ENCODE measurements at places on chromosomes 13 and 19. TPM values are rescaled to one million over a fixed set of nuclear protein-coding genes. Genes with fewer than 3 reads are reported as not detected.

BLVRB gene
- 24.4 TPM for total RNA-seq

PALM gene
- total RNA-seq: 13.9 TPM

CDX2 gene
- not detected for total RNA-seq

ACP7 gene
- total RNA-seq: 0.22 TPM

SELENOV gene
- 6.2 TPM for total RNA-seq

KLK3 gene
- total RNA-seq: not detected

ITGBL1 gene
- not detected for total RNA-seq

ARL11 gene
- total RNA-seq: 0.12 TPM

DNAAF3 gene
- 12.0 TPM for total RNA-seq

ZNF433 gene
- 8.2 TPM for total RNA-seq

HRC gene
- total RNA-seq: not detected

SMIM7 gene
- 65.3 TPM for total RNA-seq

TUBA3C gene
- total RNA-seq: not detected

KLHL1 gene
- total RNA-seq: not detected

GRCh38 chr19:45069056-45069455, 7.2 kb downstream of the ZNF296 start:
- peak; percentile 33 for DNase-seq
- H3K4me1 ChIP-seq: no peaks in the 10 kb centered on the region
- H3K27me3 ChIP-seq: no peaks in the 10 kb centered on the region

- no peaks in the 10 kb centered on the region for H3K27me3 ChIP-seq
- no peak overlapping the region for H3K27ac ChIP-seq
- H3K4me3 ChIP-seq: no peak overlapping the region
- no peaks in the 10 kb centered on the region for H3K4me1 ChIP-seq
- no peaks in the 10 kb centered on the region for H3K36me3 ChIP-seq
Observed at GRCh38 chr19:31448221-31448657, 99.0 kb upstream of the TSHZ3 start.

- no peaks in the 10 kb centered on the region for H3K27me3 ChIP-seq
- no peaks in the 10 kb centered on the region for H3K4me1 ChIP-seq
- DNase-seq: no peak
- no peak overlapping the region for H3K27ac ChIP-seq
- no peaks in the 10 kb centered on the region for H3K36me3 ChIP-seq
- no peak overlapping the region for H3K4me3 ChIP-seq
Observed at GRCh38 chr13:52187029-52187423, 27.6 kb upstream of the NEK3 start.

DNA sequence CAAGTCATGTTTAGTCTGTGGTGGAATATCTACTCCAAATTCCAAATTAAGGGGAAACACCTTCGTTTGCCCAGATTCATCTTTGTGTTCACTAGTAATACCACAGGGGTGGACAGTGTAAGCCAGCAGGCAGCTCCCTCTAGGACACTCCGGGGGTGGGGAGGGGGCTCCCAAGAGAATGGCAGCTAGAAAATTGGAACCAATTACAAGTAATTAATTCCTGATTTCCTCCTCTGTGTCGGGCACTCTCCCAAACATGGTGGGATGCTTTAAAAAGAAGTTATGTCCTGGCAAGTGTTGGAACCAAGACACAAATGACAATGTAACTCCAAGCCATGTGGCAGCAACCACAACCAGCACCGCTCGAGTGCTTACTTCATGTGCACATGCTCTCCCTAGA, 5.9 kb downstream of the COL4A1 start:
- no peaks in the 10 kb centered on the region for H3K36me3 ChIP-seq
- H3K4me1 ChIP-seq: peaks cover 36% of the 10 kb centered on the region
- no peak overlapping the region for H3K4me3 ChIP-seq
- DNase-seq: no peak
- no peaks in the 10 kb centered on the region for H3K27me3 ChIP-seq

DNA sequence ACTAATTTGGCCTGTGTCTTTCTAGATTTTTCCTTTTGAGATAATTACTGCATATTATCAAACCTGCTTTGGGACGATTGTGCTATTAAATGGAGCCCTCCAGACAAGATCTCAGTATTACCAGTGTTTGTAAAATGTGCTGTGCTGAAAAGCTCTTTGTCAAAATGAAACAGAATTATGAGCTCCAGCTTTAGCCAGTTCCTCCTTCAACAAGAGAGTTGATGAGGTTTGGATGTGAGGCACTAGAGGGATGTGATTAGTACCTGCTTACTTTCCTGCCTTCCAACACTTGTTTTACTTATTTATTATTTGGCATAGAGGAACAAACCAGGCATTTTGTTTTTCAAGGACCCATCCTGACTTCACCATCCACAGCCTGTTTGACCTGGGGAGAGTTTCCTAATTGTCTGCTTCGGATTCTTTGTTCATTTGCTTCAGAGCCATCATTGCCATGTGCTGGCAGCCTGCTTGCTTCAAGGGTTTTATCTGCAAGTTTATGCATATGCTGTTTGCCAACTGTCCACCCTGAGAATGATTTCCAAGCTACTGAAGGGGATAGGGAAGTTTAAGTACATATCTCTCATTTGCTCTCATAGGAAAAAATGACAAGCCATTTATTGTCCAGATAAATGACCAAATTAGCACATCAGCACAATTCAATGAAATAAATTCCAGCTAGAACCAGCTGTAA, 32.9 kb upstream of the CPB2 start:
- H3K4me3 ChIP-seq: no peak overlapping the region
- H3K36me3 ChIP-seq: no peaks in the 10 kb centered on the region
- H3K27ac ChIP-seq: no peak overlapping the region
- no peaks in the 10 kb centered on the region for H3K27me3 ChIP-seq
- H3K4me1 ChIP-seq: peaks cover 3% of the 10 kb centered on the region

DNA sequence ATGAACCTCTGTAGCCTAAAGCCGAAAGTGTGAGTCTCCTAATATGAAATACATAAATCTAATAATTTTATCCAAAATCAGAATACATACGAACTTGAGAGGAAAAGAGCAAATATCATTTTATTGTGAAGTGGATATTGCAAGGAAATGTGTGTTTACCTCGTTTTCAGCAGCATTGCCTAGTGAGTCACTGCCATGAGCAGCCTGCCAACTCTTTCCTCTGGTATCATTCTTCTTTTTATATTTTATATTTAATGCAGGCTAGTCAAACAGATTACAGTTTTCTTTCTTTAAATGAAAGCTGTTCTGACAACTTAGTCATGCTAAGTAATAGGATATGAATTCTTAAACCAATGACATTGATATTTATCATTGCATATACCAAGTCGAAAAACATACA, 44.2 kb downstream of the EDNRB start:
- no peaks in the 10 kb centered on the region for H3K27me3 ChIP-seq
- H3K27ac ChIP-seq: no peak overlapping the region
- no peak for DNase-seq
- peaks cover 10% of the 10 kb centered on the region for H3K4me1 ChIP-seq

GRCh38 chr19:21680671-21681070, 86.7 kb downstream of the ZNF100 start:
- no peaks in the 10 kb centered on the region for H3K4me1 ChIP-seq
- no peak overlapping the region for H3K4me3 ChIP-seq
- H3K27me3 ChIP-seq: no peaks in the 10 kb centered on the region
- no peak overlapping the region for H3K27ac ChIP-seq

DNA sequence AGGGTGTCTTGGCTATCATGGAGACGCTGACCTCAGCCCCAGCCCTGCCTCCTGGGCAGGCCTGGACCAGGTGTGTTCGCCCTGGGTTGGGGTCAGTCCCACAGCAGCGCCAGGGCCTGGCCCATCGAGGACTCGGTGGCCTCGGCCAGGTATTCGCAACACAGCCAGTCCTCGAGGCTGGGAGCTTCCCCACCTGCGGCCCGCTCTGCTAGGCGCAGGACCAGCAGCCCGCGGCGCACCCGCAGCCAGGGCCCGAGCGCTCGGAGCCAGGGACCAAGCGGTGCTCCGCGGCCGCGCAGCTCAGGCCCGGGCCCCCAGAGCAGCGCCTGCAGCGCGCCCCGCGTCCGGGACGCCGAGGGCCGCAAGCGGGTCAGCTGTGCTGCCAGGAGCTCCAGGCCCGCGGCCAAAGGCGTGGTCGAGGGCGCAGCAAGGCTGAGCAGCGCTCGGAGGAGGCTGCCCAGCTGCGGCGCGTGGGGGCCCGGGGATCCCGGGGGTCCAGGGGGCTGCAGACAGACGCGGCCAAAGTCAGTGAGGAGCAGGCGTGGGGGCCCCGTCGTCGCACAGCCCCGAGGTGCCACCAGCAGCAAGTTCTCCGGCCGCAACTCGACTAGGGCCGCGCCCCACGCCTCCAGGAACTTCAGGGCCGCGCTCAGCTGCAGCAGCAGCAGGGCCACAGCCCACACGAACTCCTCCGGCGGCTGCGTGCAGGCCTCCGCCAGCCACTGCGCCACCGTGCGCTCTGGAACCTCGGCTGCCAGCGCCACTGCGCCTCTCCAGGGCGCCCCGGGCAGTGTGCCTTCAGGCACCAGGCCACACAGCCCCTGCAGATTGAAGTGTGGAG, 6.2 kb downstream of the PEAK3 start:
- no peak overlapping the region for H3K4me3 ChIP-seq
- H3K4me1 ChIP-seq: peaks cover 17% of the 10 kb centered on the region
- H3K36me3 ChIP-seq: no peaks in the 10 kb centered on the region
- DNase-seq: no peak

GRCh38 chr13:48709213-48709612, 55.5 kb downstream of the CYSLTR2 start:
- no peak for DNase-seq
- no peaks in the 10 kb centered on the region for H3K36me3 ChIP-seq
- no peak overlapping the region for H3K4me3 ChIP-seq
- H3K27ac ChIP-seq: no peak overlapping the region
- H3K4me1 ChIP-seq: no peaks in the 10 kb centered on the region

GRCh38 chr13:24220086-24220703, 59.7 kb downstream of the SPATA13 start:
- no peak overlapping the region for H3K4me3 ChIP-seq
- H3K27ac ChIP-seq: no peak overlapping the region
- no peaks in the 10 kb centered on the region for H3K36me3 ChIP-seq
- H3K27me3 ChIP-seq: no peaks in the 10 kb centered on the region
- DNase-seq: peak; percentile 89

GRCh38 chr19:7224209-7224686, 70.0 kb downstream of the INSR start:
- H3K4me3 ChIP-seq: no peak overlapping the region
- no peaks in the 10 kb centered on the region for H3K36me3 ChIP-seq
- H3K27ac ChIP-seq: peak overlapping the region; percentile 29
- H3K27me3 ChIP-seq: no peaks in the 10 kb centered on the region
- H3K4me1 ChIP-seq: peaks cover 6% of the 10 kb centered on the region
- DNase-seq: no peak

GRCh38 chr19:58474291-58474996, 1.7 kb upstream of the ZNF446 start:
- H3K4me3 ChIP-seq: no peak overlapping the region
- no peaks in the 10 kb centered on the region for H3K36me3 ChIP-seq
- no peaks in the 10 kb centered on the region for H3K27me3 ChIP-seq

DNA sequence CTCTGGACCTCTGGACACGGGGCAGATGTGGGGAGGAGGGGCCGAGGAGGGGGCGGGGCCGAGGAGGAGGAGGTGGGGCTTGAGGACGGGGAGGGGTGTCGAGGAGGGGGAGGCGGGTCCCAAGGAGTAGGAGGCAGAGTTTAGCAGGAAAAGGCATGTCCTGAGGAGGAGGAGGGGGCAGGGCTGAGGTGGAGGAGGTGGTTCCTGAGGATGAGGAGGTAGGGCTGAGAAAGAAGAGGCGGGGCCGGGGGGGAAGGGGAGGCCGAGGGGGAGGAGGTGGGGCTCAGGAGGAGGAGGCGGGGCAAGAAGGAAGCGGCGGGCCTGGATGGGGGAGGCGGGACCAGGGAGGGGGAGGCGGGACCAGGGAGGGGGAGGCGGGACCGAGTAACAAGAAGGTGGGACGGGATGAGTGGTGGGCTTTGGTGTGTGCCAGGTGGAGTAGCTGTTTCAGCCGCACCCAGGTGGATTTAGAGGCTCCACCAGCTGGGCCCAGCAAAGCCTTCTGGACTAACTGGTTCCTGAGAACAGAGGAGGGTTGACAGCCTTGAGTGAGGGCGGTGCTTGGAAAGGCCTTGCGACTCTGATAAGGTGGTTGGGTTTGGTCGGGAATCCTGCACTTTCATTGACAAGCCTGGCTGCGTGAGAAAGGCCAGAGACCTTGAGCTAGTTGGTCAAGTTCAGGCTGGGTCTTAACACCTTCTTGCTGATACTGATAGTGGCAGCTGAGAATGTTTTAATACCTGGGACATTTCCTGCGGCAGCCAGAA, 7.7 kb downstream of the TECR start:
- DNase-seq: peak; percentile 95
- no peaks in the 10 kb centered on the region for H3K4me1 ChIP-seq
- no peaks in the 10 kb centered on the region for H3K36me3 ChIP-seq
- no peaks in the 10 kb centered on the region for H3K27me3 ChIP-seq
- no peak overlapping the region for H3K4me3 ChIP-seq

DNA sequence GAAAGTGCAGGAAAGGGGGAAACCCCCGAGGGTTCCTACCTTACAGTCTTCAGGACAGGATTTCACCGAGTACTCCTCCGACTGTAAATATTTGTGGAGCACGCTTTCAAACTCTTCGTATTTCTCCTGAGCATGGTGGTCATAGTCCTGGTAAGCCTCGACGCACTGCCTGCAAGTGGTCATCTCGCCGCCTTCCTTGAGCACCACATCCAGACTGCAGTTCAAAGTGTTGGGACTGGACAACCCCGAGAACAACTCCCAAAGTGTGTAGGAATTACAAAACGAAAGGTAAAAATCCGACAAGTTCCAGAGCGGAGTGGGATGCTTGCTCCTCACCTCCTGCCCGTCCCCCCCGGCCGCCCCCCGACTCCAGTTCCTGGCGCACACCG, 349.7 kb downstream of the LIG4 start:
- peak overlapping the region; percentile 57 for H3K4me3 ChIP-seq
- H3K36me3 ChIP-seq: no peaks in the 10 kb centered on the region
- H3K4me1 ChIP-seq: peaks cover 3% of the 10 kb centered on the region
- no peak for DNase-seq
- peaks cover 55% of the 10 kb centered on the region for H3K27me3 ChIP-seq

DNA sequence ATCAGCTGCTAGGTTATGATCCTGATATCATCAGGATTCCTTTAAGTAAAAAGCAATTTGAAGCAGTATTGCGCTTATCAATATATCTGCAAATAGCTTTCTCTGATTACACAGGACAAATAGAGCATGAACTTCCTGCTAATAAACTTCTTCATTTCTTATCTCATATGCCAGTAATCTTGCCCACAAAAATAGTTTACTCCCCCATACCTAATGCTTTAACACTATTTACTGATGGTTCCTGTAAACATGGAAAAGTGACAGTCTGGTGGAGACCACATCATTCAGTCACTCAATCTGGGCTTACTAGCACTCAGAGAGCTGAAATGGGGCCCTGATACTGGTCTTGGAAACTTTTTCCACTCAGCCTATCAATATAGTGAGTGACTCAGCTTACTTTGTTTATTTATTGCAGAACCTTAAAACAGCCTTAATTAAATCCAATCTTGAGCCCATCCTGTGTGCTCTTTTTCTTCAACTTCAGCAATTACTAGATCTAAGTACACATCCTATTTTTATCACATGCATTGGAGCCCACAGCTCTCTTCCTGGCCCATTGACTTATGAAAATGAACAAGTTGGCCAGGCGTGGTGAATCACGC, 1464.3 kb downstream of the UQCRFS1 start:
- H3K4me1 ChIP-seq: peaks cover 16% of the 10 kb centered on the region
- H3K36me3 ChIP-seq: no peaks in the 10 kb centered on the region
- H3K4me3 ChIP-seq: no peak overlapping the region
- no peak for DNase-seq

GRCh38 chr19:13597640-13598039, 91.4 kb upstream of the CACNA1A start:
- DNase-seq: peak; percentile 79
- no peaks in the 10 kb centered on the region for H3K36me3 ChIP-seq
- no peaks in the 10 kb centered on the region for H3K4me1 ChIP-seq
